ENCODE measurements at places on chromosomes 6 and 20.

DNA sequence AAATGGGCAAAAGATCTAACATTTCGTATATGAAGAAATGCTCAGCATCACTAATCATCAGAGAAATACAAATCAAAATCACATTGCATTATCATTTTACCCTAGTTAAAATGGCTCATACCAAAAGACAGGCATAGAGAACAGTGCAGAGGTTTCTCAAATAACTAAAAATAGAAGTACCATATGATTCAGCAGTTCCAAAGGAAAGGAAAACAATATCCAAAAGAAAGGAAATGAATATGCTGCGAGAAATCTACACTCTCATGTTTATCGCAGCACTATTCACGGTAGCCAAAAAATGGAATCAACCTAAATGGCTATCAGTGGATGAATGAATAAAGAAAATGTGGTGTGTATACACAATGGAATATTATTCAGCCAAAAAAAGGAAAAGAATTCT is 63.5 kb downstream of the VTA1 start:
- no peak for DNase-seq

DNA sequence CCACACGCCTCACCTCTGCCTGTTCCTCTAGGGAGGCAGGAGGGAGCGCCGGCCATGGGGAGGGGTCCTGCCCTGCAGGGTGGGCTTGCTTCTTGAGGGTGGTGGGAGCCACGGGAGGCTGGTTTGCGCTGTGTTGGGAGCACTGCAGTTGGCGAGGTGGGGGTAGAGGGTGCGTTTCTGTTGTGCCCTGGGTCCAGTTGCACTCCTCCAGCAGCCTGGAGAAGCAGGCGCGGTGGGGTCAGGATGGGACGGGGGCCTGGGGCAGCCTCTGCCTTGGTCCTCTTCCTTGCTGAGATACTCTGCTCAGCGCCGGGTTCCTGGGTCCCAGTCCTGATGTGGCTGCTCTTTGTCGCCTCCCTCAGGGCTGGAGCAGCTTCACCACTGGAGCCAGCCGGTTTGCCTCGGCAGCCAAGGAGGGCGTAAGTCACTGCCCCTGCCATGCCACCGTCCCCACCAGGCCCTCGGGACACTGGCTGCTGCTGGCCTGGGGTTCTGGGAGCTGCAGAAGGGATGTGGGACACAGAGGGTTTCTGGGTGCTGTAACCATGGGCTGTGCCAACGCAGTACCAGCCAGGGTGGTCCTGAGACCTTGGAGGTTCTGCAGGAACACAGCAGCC is 8.4 kb downstream of the ARFGAP1 start:
- no peak for DNase-seq

GRCh38 chr6:43993881-43994523 is 133.2 kb downstream of the MRPL14 start:
- no peak for DNase-seq

DNA sequence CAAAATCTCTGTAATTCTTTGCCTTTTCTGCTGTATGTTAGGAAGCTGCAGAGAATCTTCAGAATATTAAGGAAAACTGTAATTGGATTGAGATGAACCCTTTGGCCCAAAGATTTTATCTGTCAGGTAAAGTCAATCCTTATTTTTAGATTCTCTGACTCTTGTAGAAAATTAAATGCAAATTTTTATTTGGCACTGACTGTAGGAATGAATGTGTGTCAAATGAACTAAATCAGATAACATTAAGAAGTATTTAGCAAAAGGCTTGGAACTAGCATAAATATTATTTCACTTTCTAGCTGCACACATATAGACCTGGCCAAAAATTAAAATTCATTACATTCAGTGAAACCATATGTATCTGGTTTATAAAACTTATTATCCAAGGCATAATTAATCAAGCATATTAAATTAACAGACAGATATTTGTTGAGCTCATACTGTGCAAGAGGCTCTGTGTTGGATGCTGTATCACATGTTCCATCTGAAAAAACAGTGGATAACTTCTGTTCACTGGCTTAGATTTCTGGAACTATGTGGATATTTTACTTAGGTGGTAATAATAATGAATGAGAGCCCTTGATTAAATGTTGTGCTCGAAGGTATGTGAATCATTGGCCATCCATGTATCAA is 124.8 kb downstream of the HDGFL1 start:
- no peak for DNase-seq

- no peak for DNase-seq
Measured at GRCh38 chr20:62843656-62844055, 18.0 kb downstream of the TCFL5 start.

DNA sequence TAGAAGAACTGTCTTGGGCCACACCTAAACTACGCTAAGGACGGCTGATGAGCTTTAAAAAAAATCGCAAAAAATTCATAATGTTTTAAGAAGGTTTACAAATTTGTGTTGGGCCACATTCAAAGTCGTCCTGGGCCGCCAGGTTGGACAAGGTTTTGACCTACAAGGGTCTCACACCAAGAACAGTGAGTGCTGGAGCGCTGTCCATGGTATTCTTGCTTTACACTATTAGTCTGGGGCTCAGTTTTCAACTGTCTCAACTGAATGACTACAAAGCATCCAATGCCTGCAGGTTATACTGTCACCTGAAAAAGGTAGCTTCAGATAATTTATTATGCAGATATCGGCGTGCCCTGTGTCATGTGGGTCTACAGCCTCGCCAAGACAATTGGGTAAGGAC is 3.7 kb upstream of the FAXC start:
- DNase-seq, result no peak

GRCh38 chr6:136549300-136550044 is 750 bp downstream of the MAP7 start:
- peak; percentile 37 for DNase-seq

DNA sequence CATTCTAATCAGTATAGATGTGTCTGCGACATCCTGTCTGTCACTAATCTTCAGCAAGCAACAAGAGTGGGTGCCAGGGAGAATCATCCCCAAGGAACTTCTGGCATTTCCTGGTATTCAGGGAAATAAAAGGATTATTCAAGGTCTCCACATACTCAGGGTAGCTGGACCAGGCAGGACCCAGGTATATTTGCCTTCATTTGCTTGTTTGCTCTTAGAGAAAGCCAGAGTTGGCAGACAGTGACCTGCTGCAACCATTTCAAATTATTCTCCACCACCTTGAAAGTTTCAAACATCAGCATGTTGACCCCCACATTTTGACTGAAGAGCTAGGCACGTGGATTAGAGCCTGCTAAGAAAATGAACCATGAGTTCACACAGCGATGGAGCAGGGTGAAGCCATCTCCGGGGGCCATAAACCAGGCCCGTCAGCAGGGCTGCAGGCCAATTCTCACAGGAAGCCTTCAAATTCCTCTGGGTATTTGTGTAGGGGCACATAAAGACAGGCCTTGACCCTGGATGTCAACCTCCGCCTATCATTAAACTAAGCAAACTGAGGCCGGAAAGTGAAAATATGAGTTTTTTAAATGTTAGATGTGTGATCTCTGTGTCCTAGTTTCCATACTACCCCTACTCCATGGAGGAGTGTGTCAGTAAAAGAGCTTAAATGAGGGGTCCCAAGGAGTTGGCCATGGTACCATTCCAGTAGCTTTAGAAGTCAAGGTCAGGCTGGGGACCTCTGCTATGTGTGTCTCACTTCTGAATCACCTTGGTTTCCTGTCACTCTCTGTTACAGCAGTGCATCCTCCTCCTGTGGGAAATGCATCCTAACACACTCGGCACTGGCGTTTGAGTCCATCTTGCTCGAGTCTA is 32.9 kb downstream of the TRAM2 start:
- no peak for DNase-seq

- DNase-seq, result no peak
Measured at GRCh38 chr20:24943731-24944130, 5.3 kb upstream of the CST7 start.

DNA sequence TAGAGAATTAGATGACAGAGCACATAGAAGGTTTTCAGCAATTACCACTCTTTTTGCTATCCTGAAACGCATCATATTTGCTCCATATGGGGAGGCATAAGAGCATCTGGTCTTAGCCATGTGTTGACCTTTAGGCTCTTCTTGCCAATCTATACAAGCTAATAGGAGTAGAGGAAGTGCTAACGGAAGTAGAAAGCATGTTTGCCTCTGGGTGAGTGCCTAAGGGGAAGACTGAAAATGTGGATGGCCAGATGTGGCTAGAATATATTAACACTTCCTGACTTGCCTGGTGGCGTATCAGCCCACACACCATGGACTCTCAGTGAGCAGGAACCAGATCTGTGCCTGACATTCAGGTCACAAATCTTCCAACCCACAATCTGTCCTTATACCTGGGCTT is 136.3 kb downstream of the LRRC1 start:
- no peak for DNase-seq

- DNase-seq, result no peak
Measured at GRCh38 chr20:19259141-19259591, 46.7 kb downstream of the SLC24A3 start.

DNA sequence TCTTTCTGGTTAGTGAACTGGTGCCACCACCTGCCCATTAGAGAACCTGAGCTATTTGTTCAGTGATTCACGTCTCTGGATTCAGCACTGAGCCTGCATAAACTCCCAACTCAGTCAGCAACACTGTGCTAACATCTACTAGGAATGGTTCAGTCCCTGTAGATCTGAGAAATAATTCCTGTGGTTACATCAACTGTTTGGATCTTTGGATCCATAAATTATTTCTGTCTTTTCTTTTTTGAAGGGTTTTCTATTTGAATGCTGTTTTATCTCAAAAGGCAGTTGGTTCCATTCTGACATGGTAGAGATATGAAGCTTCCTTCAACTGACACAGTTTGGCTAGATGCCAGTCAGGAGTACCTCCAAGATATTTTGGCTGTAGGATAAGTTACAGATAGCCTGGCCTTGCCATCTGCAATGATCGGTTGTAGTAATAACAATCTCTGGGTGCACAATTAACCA is 125.9 kb downstream of the TRMT11 start:
- DNase-seq, result no peak

GRCh38 chr20:10216146-10216791 is 2.4 kb upstream of the SNAP25 start:
- peak; percentile 25 for DNase-seq

- no peak for DNase-seq
Measured at GRCh38 chr20:60695226-60696000, 556.6 kb upstream of the CDH4 start.

DNA sequence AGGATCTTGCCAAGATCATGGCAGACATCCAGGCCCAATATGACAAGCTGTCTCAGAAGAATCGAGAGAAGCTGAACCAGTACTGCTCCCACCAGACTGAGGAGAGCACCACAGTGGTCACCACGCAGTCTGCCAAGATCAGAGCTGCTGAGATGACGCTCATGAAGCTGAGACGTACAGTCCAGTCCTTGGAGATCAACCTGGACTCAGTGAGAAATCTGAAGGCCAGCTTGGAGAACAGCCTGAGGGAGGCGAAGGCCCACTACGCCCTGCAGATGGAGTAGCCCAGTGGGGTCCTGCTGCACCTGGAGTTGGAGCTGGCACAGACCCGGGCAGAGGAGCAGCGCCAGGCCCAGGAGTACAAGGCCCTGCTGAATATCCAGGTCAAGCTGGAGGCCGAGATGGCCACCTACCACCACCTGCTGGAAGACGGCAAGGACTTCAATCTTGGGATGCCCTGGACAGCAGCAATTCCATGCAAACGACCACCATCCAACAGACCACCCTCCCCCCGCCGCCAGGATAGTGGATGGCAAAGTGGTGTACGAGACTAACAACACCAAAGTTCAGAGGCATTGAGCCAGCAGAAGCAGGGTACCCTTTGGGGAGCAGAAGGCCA is 44.7 kb upstream of the GRM4 start:
- DNase-seq, result no peak

DNA sequence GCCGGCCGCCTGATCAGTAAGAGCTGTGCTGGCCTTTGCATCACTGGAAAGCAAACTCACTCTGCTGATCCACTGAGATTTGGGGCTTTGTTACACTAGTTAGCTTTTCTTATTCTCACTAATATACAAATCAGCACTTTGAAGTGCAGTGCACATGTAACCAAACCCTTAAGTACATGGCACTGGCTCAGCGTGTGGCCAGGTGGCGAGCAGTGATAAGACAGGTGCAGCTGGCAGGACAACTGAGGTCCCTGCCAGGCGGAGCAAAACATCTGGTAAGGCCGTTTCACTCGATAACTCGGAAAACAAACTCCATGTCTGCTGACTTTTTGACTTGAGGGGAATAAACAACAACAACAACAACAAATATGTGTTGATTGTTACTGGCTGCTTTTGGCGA is 11.0 kb downstream of the GFRA4 start:
- DNase-seq, result no peak

GRCh38 chr20:46631212-46631869 is 19.9 kb downstream of the SLC13A3 start:
- DNase-seq, result no peak

Measured in NCI-H526 treated with DMSO at 0.1 percent for 48 hours (cell line).